ENCODE measurements at places on chromosomes 11 and 22.

DNA sequence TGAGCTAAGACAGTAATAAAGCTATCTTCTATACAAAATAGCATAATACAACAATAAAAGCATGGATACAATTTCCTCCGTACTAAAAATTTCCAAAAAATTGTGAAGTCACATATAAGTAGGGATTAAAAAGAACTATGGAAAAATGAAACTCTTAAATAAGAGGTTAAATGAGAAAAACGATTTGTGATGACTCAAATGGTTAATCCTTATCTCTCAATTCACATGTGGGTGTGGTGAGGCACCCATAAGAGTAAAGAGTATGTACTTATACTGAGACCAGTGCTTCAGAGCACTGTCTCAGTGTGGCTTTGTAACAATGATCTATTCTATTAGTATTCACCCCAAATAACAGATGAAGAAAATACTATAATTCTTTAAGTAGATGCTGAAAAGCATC lies 25.0 kb upstream of the CCDC34 start:
- no peak for DNase-seq

DNA sequence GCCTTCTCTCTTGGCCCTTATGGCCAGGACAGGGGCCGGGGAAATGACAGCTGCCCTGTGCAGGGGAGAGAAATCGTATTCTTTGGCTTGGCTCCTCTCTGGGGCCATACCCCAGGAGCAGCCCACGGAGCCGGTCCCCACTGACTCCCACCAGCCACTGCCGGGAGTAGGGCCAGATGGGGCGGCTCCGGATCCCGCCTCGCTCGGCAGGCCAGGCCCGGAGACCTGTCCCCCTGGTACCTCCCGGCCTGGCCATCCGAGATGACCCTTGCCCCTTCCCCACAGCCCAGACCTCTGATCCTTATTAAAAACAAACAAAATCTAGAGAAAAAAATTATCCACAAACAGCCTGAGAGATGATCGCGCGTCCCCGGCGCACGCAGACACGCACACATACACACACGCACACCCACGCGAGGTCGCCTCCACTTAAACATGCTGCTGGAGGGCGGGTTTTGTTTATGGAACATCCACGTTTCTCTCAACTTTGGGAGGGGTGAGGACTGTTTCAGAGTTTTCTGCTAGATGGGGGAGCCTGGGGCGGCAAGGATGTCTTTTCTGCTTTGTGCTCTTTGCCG lies 59.1 kb downstream of the IGLL1 start:
- peak; percentile 28 for DNase-seq

DNA sequence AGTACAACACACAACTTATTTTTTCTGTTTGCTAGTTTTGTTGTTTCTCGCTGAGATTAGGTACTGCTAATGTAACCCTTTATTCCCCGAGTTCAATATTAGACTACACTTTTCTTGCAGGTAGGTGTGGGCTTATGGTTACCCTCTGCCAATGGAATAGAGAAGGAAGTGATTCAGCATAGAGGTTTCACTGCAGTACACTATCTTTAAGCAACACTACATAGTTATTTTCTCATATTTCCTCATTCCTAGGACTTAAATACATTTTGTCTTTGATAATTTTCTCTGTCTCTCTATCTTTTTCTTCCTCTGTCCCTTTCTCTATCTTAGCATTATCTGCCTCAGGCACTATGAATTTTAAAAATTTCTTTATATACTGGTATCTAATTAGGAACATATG lies 791.0 kb downstream of the FAM181B start:
- DNase-seq = no peak

GRCh38 chr11:73239111-73239521 lies 21.0 kb downstream of the P2RY2 start:
- no peak for DNase-seq

- no peak for DNase-seq
Measured at GRCh38 chr11:124625504-124626168, 3.0 kb downstream of the TBRG1 start.

DNA sequence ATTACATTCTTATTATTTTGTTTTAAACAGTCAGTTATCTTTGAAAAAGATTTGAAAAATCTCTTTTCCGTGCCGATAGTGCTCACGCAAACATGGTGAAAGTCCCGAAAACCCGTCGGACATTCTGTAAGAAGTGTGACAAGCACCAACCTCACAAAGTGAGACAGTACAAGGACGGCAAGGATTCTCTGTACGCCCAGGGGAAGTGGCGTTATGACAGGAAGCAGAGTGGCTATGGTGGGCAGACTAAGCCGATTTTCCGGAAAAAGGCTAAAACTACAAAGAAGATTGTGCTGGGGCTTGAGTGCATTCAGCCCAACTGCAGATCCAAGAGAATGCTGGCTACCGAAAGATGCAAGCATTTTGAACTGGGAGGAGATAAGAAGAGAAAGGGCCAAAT lies 28.7 kb upstream of the CTSD start:
- DNase-seq = no peak

DNA sequence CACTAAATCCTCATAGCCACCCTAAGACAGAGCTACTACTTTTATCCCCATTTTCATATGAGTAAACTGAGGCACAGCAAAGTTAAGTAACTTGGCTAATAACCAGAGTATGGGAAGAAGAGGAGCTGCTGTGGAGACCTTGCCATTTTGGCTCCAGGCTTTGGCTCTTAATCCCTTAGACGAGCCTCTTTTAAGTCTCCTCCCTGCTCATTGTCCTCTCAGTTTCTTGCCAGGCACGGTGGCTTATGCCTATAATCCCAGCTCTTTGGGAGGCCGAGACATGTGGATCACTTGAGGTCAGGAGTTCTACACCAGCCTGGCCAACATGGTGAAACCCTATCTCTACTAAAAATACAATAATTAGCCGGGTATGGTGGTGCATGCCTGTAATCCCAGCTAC lies 78.6 kb downstream of the PRR5L start:
- DNase-seq = no peak

DNA sequence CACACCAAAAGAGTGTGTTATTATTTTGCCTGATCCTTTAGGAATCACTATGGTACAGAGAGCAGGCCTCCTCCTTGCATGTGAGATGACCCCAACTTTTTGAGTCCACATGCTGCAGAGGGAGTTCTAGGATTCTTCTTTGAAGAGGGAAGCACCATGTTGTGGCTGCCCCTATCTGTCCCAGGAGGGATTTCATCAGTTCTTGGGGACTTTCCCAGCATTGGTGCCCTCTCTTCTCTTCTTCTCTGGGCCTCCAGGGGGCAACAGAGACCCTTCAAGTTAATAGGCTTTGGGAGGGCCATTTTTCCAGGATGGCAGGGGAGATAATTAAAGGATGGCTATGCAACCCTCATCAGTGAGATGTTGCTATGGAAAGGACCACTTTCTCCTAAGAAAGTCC lies 3.6 kb downstream of the MMP1 start:
- no peak for DNase-seq

- DNase-seq = no peak
Measured at GRCh38 chr11:65078151-65078550, 5.7 kb downstream of the CDCA5 start.

DNA sequence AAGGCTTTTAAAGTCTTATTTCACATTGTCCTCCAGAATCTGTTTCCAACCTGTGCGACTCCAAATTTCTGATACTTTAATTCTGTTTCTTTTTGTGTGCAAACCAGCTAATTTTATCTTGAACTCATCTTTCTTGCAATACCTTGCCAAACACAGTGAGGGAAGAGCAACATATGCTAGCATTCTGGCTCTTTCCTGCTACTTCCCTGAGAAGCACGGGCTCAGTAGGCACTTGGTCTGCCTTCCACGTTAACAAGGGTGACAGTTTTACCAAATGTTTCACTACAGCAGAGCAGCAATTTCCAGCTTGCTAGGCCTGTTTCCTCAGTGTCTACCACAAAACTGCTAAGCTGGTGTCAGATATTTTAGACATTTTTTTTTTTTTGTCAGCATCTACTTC lies 405.8 kb downstream of the NTM start:
- DNase-seq = no peak

- no peak for DNase-seq
Measured at GRCh38 chr22:48918585-48919186, 909.0 kb downstream of the BRD1 start.

GRCh38 chr22:30310881-30311771 lies 15.6 kb downstream of the TBC1D10A start:
- peak; percentile 66 for DNase-seq

GRCh38 chr11:118909619-118910308 lies 16.0 kb downstream of the BCL9L start:
- DNase-seq = no peak

DNA sequence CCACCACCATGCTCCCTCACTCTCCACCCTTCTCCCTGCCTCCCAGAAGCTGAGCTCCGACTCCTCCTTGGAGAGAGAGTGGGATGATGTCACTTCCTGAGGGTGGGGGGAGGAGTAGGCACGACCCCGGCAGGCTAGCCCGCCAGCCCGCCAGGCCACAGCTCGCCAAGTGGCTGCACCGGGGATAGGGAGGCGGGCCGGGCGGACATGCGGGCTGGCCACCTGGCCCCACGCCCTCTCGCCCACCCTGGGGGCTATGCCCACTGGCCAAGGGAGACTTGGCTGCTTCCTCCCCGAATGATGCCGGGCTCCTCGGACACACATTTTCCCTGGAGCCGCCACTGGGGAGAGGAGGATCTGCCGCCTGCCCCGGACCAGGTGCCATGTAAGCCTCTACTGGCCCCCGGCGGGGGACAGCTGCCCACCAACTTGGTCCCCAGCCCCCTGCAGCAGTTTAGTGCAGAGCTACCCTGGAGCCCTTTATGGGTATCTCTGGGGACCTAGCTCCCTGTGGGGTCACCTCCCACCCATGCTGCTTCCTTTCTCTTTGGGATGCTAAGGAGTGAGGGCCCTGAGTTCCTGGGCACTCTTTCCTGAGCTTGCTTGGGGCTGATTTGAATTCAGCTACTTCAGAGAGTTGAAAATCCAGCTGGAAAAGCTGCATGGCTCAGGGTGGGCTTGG lies 33.7 kb upstream of the MYRF start:
- DNase-seq = peak; percentile 43

GRCh38 chr11:120629407-120630080 lies 118.0 kb downstream of the GRIK4 start:
- no peak for DNase-seq

DNA sequence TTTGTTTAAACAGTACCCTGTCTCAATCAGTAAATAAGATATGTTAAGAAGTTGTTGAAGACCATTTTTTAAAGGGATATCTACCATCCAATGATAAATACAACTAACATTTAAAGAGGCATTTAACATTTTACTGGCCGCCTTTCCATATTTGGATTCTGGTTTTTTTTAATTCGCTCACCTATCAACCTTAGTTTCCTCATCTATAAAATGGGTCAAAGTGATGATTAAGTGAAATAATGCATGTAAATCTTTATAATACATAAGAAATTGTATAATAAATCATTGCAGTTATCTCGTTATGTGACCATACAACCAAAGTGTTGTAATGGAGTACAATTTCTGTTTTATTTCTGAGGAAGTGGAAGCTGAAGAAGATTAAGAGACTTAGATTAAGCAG lies 17.7 kb upstream of the ATP5MG start:
- no peak for DNase-seq

- DNase-seq = no peak
Measured at GRCh38 chr22:49751966-49752597, 75.6 kb downstream of the BRD1 start.
